ENCODE measurements at places on chromosomes 12 and 14.
A peak's percentile ranks its signal among the peaks of the same experiment; 100 is the strongest.

DNA sequence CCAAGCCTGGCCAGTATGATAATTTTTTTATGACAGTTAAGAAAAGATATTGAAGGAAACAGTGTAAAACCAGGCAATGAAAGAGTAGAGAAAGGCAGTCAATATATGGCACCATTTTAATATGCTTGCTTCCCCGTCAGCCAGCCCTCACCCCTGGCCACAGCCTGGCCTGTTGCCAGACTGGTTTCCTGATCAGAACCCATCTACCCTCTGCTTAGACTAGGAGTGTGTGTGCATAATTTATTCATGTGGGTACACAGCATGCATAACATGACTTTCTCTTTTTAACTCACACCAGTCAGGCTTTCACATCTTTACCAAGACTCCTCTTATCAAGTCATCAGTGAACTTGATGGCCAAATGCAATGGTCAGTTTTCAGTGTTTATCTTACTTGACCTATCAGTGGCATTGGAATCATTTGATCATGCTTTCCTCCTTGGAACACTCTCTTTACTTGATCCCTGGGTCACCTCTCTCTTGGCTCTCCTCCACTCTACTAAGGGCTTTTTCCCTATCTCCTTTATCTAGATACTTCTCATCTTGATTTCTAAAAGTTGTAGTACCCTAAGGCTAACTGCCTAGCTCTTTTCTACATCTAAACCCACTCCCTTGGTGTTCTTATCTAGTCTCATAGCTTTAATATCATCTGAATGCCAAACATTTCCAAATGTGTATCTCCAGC is 10.0 kb upstream of the GPR19 start:
- no peak for DNase-seq

DNA sequence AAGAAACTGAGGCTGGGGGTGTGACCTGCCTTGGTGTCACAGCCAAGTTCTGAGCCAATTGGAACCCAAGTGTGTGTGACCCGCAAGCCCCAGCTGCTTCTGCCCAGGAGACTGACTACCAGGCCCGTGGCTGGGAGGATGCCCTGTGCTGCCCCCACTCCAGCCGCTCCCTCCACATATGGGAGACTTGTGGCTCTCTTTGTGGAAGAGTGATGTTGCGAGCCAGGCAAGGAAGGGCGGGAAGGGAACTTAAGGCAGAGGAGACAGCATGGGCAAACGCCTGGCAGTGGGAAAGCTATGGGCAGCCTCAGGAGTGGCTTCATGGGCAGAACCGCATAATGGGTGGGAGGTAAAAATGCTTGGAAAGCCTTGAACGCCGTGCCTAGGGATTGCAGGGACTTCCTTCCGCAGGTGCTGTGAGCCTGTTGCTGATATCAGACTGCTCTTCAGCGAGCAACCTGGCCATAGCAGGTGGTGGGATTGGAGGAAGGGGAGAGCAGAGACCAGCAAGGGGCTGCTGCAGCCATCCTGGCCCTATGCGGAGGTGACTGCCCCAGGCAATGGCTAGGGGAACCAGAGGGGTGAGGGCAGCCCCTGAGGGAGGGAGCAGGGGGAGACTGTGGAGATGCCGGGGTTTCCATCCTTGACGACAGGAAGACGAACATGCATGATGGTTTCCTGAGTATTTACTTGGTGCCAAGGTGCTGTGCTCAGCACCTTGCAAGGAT is 115.7 kb downstream of the LGMN start:
- no peak for DNase-seq

DNA sequence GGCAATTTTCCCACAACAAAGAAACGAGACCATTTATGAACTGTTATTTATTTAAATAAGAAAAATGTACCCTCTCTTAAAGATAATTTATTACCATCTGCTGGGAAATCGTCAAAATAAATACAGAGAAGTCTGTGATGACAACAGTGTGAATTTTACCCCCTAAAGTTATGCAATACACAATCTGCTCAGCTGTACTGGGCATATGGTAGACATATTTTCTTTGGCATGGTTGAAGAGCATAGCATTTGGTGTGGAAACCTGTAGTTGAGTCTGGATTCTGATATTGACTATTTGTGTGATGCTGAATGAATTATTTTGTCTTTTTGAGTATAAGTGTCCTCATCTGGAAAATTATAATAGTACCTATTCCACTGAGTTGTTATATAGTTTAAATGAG is 60.0 kb downstream of the CFAP54 start:
- DNase-seq, result no peak

- peak; percentile 72 for DNase-seq
Measured at GRCh38 chr14:74881431-74882102, at the start of gene DLST. Gene DLST, plus strand, starts transcription at chr14:74881916. Its CDS starts 38 bp downstream, at chr14:74881954.
